ENCODE measurements at places on chromosomes 6 and 20.

DNA sequence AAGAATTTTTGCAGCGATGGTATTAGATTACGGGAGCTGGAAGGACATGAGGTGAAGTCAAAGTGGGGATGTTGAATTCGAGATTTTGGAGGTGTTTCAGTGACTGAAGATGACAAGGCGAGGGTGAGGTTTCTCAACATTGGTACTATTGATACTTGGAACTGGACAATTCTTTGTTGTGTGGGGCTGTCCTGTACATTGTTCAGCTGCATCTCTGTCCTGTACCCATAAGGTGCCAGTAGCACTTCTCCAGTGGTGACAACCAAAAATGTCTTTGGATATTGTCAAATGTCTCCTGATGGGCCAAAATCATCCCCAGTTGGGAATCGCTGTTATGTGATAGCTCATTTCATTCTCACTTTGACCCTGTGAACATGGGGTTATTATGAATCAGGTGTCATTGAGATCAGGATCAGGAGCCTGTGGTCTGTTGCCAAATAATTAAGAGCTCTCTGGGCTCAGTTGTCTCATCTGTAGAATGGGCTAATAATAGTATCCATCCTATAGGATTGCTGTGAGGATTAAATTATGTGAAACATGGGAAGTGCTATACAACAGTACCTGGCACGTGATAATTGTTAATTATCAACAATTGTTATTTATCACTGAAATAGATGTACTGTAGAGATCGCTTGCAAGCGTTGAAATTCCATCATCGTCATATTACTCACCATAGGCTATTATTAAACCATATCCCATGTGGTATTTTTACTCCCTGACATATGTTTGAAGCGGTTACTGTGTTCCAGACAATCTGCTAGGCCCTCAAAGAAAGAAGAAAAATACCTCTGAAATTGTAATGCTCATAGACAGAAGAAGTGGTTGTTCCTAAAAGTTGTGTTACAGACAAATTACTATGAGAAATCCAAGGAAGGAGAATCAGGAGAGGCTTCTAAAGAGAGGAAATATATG, 48.5 kb upstream of the TTPAL start:
- no peak for DNase-seq

GRCh38 chr20:891706-892080, 24.4 kb downstream of the ANGPT4 start:
- DNase-seq, result no peak

DNA sequence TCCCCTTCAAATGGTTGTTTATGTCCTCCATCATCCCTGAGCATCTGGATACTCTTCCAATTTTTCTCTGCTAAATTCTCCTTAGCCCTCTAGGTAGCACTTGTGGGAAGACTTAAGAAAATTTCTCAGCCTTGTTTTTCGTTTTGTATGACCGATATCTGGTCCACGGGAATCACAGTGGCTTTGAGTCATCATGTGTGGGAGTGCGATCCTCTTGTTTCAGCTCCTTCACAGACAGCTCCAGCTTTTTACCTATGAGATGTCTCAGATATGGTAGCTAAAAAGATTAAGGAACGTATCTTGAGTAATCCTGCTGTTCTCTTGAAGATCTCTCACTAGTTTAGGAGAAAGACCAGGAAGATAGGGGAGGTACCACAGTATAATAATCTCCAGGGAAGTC, 196.1 kb downstream of the GRM1 start:
- no peak for DNase-seq

- DNase-seq, result no peak
Measured at GRCh38 chr6:142872376-142872775, 72.6 kb downstream of the HIVEP2 start.

GRCh38 chr20:52313341-52313963, 121.9 kb upstream of the ZFP64 start:
- DNase-seq, result no peak

DNA sequence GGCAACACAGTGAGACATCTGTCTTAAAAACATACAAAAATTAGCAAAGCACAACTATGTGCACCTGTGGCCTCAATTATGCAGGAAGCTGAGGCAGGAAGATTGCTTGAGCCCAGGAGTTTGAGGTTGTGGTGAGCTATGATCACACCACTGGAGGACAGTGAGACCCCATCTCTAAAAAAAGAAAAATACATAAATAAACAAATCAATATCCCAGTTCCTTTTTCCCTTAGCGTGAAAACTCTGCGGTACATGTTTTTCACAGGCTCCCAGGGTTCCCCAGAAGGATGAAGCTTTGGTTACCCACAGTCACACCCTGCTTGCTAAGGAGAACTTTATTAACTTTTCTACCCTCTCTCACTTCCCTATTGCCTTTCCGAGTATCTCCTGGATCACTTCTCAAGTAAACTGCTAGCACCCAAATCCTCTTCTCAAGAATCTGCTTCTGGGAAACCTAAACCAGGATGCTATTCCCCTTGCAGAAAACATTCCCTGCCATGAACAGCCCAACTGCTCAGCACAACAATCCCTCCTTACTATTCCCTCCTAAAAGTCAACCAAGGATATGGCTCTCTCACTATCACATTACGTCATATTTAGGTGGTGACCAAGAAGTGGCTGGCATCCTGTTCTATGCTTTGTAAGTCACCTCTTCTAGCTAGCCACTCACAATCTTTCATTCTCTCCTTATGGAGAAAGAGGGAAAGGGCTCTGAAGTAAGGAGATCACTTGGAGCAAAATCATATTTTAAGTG, 122.4 kb downstream of the IPCEF1 start:
- no peak for DNase-seq

DNA sequence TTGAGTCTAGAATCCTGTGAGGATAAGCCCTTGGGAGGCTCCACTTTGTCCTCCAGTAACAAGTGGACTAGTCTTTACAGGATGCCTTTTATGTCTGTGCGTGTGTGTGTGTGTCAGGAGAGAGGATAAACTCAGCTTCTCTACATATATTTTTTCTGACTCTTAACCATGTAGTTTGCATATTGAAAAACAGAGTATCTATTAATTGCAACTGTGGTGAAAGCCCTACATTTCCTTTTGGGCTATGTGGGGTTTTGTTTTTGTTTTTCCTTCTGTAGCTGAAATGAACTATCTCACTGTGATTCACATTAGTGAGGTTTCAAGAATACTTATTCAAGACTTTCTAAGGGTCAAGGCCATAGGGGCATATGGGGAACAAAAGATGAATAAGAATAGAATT, 17.7 kb downstream of the TPBG start:
- DNase-seq, result no peak

DNA sequence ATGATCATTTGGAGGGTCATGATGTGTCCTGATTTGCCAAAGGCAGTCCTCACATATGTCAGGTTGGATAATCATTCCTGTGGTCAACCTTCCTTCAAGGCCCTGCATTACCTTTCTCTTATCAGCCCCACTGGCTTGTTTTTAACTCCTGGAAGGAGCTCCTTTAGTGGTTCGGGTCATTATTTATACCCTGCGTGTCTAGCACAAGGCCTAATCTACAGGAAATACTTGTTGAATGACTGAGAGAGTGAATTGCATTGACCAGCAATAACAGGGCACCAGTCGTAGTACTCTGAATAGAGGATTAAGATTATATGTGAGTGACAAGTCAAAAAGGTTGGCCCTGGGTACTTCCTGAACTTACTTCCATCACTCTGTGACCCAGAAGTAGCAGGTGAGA, 4.5 kb downstream of the HIVEP2 start:
- DNase-seq, result no peak

DNA sequence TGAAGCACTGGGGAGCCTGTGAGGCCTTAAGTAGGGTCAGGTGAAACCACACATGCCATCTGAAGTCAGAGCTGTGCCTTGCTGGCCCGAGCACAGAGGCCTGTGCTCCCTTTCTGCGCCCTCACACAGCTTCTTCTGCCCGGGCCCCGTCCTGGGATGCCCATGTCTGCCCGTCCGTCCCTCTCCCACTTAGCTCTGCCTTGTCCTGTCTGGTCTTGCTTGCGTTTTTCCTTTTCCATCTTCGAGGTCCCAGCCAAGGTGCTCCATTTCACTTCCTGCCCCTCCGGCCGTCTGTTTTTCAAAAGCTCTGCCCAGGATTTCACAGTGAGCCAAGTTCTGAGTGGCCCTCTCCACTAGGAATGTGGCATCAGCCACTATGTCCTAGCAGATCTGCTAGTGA, 45.6 kb downstream of the PYGB start:
- DNase-seq, result no peak

GRCh38 chr6:132742495-132742894, 15.2 kb downstream of the VNN2 start:
- DNase-seq, result no peak

GRCh38 chr6:10404799-10405512, 9.9 kb downstream of the TFAP2A start:
- DNase-seq, result no peak
